ENCODE measurements at places on chromosomes 2 and 18.

DNA sequence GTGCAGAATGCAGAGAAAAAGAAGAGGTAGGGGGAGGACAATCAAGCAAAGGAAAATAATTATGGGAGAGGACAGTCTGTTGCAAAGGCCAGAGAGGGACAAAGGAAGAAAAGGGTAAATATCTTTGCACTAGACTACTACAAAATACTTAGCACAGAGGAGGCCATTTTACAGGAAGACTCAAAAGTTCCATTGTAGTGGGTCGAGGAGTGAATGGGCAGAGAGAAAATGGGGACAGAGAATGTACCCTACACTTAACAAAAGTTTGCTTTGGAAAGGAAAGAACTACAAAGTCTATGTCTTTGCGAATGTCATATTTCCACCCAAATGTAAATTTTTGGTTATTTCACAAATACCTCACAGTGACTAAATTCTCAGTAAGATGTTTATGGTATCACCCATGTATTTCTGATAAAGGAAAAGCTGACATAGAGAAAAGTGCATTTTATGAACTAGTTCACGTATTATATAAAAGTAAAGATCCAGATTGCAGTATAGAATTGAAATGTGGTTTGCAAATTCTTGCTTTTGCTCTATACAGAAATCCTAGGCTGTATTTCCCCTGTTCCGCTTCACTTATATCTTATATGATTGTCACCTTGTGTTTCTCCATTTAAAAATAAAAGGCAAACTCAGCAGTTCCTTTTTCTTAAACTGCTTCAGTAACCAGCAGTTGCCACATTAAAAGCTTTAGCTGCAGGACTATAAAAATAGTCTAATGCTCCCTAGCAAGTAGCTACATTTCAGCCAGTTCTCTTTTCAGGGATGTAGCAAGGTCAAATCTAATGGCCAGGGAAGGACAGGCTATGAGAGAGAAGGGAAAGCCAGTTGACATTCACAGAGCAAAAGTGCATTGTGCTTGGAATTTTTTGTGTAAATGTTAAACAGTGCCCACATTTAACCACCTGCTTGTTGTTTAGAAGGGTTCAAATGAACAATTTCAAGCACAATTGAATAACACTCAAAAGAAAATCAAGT lies 79.7 kb upstream of the CYTIP start:
- DNase-seq: no peak

GRCh38 chr2:212863185-212863588 lies 288.2 kb downstream of the IKZF2 start:
- no peak for DNase-seq

DNA sequence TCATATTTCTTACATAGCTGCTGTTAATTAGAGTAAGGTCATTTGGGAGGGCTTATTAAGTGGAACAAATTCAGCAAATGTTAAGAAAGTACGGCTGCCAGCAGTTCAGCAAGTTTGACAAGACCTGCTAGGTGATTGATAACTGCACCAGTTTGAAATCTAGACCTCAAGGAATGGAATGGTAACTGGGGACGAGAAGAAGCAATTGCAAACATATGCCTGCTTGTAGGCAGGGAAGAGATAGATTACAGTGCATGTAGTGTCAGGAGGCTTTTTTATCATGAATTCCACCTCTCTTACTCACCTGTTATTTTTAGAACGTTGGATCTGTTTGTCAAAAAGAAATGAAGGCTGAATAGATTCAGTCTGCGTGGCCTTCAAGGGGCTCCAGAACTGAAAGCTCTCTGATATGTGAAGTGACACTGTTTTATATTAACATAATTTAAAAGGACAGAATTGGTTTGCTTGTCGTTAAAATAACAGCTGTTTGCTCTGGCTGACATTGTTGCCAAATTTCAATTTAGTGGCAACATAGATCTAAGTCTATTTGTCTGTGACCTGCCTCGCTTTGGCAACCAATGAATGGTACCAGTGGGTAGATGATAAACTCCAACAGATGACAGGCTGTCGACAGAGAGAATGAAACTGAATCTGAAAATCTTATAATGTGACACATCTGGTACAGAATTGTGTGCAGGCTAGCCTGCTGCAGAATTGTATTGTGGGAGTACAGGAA lies 199.3 kb downstream of the ZNF407 start:
- no peak for DNase-seq

DNA sequence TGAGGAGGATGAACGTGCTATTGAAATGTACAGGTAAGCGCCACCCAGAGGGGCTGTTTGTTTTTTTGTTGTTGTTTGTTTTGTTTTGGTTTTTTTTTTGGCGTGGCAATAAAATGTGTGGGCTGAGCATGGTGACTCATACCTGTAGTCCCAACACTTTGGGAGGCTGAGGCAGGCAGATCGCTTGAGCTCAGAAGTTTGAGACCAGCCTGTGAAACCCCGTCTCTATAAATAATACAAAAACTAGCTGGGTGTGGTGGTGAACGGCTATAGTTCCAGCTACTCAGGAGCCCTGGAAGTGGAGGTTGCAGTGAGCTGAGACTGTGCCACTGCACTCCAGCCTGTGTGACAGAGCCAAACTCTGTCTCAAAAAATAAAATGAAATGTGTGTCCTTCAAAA lies 6.2 kb downstream of the PDCL3 start:
- DNase-seq: no peak

GRCh38 chr18:55419132-55419946 lies 168.7 kb downstream of the TCF4 start:
- DNase-seq: no peak

DNA sequence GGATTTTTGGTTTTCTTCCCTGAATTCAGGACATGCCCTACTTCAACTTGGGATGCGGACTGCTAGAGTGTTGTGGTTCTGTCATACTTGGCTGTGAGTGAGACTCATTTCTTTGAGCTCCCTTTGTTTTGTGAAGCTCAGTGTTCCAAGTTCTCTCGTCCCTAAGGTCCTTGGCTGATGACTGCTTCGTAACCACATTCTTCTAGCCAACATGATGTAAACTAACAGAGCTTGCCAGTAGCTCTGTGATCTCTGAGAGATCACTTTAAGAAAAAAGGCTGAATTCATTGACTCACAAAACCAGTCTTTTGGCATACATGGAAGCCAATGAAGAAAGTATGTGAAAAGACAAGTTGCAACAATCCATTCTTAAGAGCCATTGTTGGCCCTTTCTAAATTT lies 96.9 kb upstream of the MSTN start:
- DNase-seq: no peak

DNA sequence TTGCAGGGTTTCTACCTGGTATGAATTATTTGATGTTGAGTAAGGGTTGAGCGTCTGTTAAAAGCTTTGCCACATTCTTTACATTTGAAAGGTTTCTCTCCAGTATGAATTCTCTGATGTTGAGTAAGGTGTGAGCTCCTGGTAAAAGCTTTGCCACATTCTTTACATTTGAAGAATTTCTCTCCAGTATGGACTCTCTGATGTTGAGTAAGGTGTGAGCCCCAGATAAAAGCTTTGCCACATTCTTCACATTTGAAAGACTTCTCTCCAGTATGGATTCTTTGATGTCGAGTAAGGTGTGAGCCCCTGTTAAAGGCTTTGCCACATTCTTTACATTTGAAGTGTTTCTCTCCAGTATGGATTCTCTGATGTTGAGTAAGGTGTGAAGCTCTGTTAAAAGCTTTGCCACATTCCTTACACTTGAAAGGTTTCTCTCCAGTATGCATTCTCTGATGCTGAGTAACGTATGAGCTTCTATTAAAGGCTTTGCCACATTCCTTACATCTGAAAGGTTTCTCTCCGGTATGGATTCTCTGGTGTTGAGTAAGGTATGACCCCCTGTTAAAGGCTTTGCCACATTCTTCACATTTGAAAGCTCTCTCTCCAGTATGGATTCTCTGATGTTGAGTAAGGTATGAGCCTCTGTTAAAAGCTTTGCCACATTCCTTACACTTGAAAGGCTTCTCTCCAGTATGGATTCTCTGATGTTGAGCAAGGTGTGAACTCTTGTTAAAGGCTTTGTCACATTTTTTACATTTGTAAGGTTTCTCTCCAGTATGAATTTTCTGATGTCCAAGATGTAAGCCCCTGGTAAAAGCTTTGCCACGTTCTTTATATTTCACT lies 27.1 kb downstream of the ZNF519 start:
- DNase-seq: no peak
